8988T (cell line): ENCODE measurements at places on chromosomes 7 and 10.

DNA sequence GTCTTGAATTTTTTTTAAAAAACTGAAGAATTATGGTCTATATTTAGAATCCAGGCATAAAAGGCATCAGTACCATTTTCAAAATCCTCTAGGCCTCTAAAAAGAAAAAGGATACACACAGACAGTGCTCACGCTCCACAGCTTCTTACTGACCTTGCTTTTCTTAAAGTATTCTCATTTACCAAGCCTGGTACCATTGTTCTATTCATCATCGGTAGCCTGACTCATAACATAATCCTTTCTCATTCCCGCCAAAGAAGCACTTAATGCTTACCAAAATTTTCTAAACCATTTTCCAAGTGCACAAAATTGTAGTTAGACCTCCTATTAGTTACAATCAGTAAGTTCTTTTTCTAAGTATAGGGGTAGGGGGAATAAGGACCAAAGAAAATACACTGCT, 54.6 kb downstream of the ATE1 start:
- DNase-seq, result no peak

DNA sequence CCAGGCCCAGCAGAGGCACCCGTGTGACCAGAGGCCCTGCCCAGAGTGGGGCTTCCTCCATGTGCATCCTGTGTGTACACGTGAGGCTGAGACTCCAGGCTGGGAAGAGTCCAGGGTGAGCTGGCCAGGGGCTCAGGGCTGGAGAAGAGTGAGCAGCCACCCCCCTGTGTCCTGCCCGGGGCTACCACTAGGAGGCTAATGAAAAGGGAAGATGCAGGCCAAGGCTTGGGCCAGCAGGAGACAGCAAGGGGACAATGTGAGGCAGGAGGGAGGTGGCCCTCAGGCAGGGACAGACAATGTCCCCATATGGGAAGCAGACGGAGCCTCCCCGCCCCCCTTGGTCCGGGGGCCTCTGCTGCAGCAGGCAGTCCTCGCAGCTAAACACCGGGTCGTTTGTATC, 102.0 kb downstream of the HIF1AN start:
- DNase-seq, result peak; percentile 79

GRCh38 chr10:114714281-114714741, 56.2 kb upstream of the ABLIM1 start:
- DNase-seq, result no peak

DNA sequence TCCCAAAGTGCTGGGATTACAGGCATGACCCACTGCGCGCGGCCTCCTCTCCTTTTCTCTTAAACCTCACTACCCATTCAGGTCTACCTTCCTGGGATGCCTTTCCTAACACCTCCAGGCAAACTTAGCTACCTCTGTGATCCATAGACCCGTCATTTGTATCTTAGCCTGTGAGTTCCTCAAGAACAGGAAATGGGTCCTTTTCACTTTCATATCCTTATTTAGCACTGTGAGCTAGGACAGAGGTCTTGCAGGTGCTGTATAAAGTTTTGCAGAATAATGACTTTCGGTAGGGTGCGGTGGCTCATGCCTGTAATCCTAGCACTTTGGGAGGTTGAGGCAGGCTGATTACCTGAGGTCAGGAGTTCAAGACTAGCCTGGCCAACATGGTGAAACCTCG, 215.7 kb downstream of the RELN start:
- DNase-seq, result no peak

GRCh38 chr7:77940647-77941046, 142.1 kb downstream of the PHTF2 start:
- no peak for DNase-seq

GRCh38 chr7:128000854-128001265, 30.4 kb downstream of the LRRC4 start:
- DNase-seq, result no peak

GRCh38 chr7:54581511-54581910, 39.3 kb downstream of the VSTM2A start:
- DNase-seq, result no peak

DNA sequence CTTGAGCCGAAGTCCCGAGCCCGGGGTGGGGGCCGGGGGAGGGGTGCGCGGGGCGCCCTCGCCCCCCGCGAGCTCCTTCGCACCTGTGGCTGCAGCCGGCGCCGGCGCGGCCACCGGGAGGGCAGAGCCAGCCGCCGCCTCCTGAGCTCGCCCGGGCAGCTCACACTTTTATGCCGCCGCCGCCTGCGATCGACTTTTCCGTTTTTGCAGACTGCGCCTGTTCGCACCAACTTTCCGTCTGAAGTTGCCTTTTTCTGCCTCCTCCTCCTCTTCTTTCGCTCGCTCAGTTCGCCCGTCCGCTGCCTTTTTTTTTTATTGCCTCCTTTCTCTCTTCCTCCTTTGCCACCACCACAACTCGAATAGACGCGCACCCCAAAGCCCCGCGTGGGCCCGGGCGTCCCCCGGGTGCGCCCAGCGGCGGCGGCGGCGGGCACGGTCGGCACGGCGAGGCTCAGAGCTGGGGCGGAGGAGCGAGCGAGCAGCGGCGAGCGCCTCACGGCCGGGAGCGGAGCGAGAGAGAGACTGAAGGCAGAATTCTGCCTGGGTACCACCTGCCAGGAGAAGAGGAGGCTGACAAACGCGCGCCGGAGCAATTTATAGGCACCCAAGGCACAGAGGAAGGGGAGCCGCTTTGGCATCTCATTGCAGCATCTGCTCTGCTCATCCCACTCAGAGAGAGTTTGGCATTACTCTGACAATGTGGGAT, at the start of gene C1QL3:
Gene C1QL3 (minus strand): TSS at position 569 of the 706 bp plus-strand sequence. CDS start 814 bp downstream, outside the sequence.
- no peak for DNase-seq

- no peak for DNase-seq
These were observed 117.4 kb downstream of the RAB18 start for GRCh38 chr10:27621461-27621860.

GRCh38 chr10:107718864-107719263, 554.4 kb upstream of the SORCS1 start:
- DNase-seq, result no peak

DNA sequence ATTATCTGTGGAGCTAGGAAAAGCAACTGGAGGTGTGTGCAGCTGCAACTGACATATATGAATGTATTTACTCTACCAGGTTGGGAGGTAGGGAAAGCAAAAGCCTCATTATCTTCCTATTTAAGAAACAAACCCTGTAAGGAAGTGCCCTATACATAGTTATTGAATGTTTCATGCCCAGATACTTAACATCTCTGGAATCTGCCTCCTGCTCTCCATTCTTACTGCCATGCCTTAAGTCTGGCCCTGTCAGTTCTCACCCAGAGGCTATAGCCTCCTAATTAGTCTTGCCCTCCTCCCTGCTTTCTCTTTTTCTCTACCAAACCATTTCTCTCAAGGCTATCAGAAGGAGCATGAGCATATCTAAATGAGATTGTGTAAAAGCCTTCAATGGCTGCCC, 542.6 kb upstream of the LRRN3 start:
- DNase-seq, result no peak

GRCh38 chr10:63137306-63137705, 4.2 kb downstream of the NRBF2 start:
- DNase-seq, result no peak

DNA sequence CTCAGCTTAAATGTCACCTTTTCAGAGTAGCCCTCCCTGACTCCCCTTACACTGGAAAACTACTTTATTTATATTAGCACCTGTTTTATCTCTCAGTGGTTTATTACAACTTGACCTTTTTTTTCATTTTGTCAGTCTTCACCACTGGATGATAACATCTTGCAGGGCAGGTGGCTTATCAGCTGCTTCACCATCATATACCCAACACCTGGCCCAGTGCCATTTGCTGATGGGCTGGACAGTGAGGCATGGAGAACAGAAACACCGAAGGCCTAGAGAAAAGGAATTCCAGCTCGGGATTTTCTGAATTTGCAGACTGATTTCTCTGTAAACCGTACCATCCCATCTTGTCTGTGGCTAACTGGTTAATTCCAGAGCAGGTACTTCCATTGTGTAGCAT, 48.5 kb downstream of the SORCS3 start:
- no peak for DNase-seq

DNA sequence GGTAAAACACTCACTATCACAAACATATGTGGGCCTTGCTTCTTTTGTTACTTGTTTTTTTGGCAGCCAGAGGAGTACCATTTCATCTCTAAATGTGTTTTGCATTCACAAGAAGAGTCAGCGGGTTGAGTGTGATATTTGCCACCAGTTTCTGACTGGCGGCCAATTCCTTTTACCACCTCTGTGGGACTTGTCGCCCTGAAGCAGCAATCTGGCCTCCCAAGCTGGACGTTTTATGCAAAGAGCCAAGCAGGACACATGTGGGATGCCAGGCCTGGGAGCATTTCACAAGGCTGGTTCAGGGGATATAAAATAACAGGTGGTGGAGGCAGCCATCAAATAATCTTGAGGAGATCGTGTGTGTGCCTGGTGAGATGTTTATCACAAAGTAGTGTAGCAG, 61.8 kb upstream of the TRIL start:
- DNase-seq, result no peak

- peak; percentile 49 for DNase-seq
These were observed 125.8 kb downstream of the MAD1L1 start for GRCh38 chr7:2106924-2107323.

DNA sequence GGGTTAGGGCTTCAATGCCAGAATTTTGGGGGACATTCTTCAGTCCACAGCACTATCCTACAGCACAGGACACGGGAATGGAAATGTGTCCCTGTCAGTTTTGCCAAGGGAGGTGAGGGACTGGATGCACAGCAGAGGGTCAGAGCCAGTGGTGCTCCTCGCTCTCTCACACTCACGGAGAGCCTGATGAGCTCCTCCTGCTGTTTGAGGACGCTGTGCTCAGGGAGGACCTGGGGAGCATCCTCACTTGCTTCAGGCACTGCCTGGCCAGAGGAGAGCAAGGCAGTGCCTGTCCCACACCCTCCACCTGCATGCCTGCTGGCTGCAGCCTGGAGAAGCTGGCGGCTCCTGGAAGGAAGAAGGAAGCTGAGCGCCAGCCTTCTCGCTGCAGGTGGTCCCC, 58.6 kb downstream of the RAMP3 start:
- DNase-seq, result no peak

DNA sequence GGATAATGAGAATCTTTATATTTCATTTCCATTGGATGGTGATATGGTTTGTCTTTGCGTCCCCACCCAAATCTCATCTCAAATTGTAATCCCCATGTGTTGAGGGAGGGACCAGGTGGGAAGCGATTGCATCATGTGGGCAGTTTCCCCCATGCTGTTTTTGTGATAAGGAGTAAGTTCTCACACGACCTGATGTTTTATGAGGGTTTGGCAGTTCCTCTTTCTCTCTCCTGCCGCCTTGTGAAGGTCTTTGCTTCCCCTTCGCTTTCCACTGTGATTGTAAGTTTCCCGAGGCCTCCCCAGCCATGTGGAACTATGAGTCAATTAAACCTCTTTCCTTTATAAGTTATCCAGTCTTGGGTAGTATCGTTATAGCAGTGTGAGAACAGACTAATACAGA, 59.4 kb downstream of the MTPN start:
- no peak for DNase-seq

GRCh38 chr7:32518534-32519140, 23.3 kb downstream of the AVL9 start:
- DNase-seq, result no peak

DNA sequence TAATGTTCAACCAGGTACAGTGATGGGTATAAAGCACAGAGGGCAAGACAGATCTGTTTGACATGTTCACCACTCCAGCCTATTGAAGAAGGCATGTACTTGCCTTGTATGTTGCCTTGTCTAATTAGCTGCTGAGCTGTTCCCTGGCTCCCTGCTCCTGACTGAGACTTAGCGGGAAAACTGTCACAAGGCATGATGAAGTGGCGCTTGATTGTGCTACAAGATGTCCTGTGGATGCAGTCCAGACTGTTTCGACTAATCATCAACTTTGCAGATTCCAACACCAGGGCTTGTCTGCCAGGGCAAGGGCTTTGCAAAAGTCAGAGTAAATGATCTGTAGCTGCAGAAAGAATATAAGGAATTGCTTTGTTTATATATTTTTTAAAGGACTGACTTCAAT, 136.2 kb upstream of the NRBF2 start:
- no peak for DNase-seq

DNA sequence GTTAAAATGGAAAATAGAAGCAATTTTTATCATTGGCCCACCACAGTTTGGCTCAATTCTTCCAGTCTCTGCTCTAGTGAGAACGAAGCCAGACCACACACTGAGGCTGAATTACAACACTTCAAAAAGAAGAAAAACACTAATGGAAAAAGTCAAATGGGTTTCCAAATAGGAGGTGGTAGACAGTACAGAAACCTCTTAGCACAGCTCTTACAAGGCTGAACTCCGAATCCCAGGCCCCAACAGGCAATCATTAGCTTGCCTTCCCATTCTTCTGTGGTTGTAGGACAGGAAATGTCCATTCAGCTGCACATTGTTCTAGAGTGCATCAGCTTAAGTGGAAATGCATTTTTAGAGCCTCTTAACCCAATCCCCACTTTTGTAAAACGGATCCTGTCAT, 115.1 kb upstream of the MEOX2 start:
- DNase-seq, result no peak

DNA sequence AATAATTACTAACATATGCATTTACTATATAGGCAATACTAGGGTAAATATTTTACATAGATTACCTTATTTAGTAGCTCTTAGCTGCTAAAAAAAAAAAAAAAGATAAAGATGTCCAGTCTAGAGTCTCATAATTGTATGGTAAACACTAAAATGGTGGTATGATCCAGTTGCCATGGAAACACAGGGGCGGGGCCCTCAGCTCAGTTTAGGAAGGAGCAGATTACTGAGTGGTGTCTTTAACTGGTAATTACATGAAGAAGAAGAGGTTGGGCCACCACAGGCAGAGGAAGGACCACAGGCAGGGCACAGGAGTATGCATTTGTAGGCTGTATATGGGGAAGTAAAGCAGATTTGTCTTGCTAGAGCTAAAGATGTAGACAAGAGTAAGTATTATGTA, 43.7 kb downstream of the ITGB8 start:
- no peak for DNase-seq

- DNase-seq, result no peak
These were observed 627.2 kb downstream of the SUGCT start for GRCh38 chr7:40761762-40762560.

DNA sequence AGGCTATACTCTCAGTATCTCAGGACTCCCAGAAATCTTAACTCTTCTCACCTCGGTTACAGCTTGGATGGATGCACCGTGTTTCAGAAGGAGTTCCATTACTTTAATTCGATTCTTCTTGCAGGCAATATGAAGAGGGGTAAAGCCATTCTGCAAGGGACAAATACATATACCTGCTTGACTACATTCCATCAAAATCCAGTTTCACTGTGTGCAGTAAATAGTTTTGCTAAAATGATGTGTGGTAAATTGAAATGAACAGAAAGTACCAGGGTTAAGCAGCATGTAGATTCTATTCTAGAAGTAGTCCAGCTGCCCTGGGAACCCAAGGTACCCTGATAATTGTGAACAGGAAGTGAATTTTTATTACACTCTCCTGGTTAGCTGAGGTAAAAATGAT, 183.9 kb downstream of the ANK3 start:
- no peak for DNase-seq

GRCh38 chr7:682810-683209, 43.7 kb upstream of the DNAAF5 start:
- no peak for DNase-seq

- DNase-seq, result no peak
These were observed 91.7 kb downstream of the CFAP58 start for GRCh38 chr10:104445359-104445758.
